Activated T-helper 2 cell treated with anti-CD3 and anti-CD28 coated beads, Interferon-gamma antibody, Interleukin-2, Interleukin-4, amounts not matched to agents 10 μg/mL and 5 μg/mL and 100 μg/mL, durations not matched to agents 14 hours and 24 hours and 36 hours (primary cell): ENCODE measurements at places on chromosomes 7 and 10. TPM values are rescaled to one million over a fixed set of nuclear protein-coding genes. Genes with fewer than 3 reads are reported as not detected.

OR2A1 gene
- total RNA-seq, result not detected in 2 replicates

OTUD1 gene
- 9.7 and 10.2 TPM in 2 replicates for total RNA-seq

- peaks cover 3% of the 10 kb centered on the region for H3K27me3 ChIP-seq
- peak within 1 kb of the TSS; percentile 79 for H3K27ac ChIP-seq
- peaks cover 12% of the 10 kb centered on the region for H3K36me3 ChIP-seq
- peak within 1 kb of the TSS; percentile 88 for H3K4me3 ChIP-seq
Observed at GRCh38 chr7:76302347-76303201, at the start of gene HSPB1. HSPB1 (plus strand) TSS chr7:76302673; CDS start chr7:76302713, 40 bp downstream.

- H3K27me3 ChIP-seq, result no peaks in the 10 kb centered on the region
- H3K27ac ChIP-seq, result no peak overlapping the region
- DNase-seq, result no peak
- peaks cover 5% of the 10 kb centered on the region for H3K36me3 ChIP-seq
- peaks cover 9% of the 10 kb centered on the region for H3K4me1 ChIP-seq
Observed at GRCh38 chr10:101824736-101825135, 6.5 kb upstream of the OGA start.

DNA sequence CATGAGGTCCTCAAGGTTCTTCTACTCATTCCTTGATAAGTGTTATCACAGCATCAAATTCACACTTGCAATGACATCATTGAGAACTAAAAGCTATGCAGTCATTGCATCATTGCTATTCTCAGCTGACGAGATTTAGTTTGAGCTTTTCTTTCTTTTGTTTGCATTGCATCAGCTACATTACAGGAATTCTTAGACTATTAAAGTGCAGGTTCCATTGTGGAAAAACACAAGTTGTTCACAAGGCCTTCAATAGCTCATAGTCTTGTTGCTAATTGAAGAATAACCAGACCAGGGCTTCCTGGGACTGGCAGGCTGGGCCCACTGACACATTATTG lies 139.3 kb downstream of the CXCL12 start:
- no peaks in the 10 kb centered on the region for H3K27me3 ChIP-seq
- no peak overlapping the region for H3K4me3 ChIP-seq
- no peak overlapping the region for H3K27ac ChIP-seq
- no peaks in the 10 kb centered on the region for H3K4me1 ChIP-seq

GRCh38 chr7:90520484-90520883 lies 51.0 kb downstream of the PTTG1IP2 start:
- H3K36me3 ChIP-seq, result no peaks in the 10 kb centered on the region
- H3K4me1 ChIP-seq, result no peaks in the 10 kb centered on the region
- no peak overlapping the region for H3K4me3 ChIP-seq
- H3K27me3 ChIP-seq, result peaks cover 3% of the 10 kb centered on the region

DNA sequence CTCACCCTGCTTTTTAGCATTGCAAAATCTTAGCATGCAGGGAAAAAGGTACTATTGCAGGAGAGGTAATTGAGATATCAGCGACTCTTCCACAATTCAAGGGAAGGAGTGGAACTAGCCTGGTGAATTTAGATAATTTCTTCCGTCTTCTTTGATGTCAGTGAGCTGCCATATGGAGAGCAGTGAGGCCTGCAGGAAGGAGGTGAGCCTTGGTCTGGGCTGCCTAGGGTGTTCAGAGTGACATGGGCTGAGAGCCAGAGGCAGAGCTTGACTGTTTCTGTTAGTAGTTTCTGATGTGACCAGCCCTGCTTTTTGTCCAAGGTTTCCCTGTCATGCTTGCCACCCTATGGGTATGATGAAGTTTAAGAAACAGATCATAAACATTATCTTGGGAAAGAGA lies 28.6 kb downstream of the KAT6B start:
- no peak for DNase-seq
- peak overlapping the region; percentile 65 for H3K27ac ChIP-seq
- H3K4me1 ChIP-seq, result peaks cover 25% of the 10 kb centered on the region
- H3K4me3 ChIP-seq, result peak overlapping the region; percentile 3
- no peaks in the 10 kb centered on the region for H3K27me3 ChIP-seq

DNA sequence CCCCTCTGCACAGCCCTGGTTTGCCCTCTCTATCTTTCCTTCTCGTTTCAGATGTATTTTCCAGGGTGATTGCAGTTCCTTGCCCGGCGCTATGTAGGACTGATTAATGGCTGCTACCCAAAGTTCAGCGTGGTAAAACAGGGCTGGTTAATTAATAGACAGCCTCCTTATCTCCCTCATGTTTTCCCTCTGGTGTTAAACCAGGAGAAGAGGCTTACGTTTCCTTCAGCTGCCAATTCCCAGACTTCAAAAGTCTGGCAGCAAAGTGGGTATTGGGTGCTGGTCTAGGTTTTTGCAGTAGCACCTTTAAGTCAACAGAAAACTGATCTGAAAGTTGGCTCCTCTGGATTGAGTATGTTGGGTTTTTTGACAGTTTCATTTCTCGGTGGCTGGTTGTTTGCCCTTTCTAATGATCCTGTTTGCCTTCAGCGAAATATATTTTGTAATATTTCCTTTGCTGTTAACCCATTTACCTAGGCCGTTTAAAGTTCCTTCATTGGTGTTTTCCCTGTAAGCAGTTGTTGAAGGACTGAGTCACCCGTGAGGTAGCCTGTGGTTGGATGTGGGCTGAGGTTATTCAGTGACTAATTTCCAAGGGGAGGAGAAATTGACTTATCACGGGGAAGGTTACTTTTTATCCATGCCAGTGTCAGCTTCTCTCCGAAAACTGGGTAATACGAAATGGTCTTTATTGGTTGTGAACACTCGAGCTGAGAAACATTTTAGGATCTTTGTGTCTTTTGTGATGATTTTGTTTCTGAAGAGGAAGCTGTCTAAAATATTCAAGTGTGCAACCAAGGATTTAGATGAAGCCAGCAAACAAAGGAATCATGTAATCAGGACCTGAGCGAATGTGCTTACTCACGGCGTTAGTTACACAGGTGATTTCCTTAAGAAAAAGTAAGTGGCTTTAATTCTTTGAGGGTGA lies 257.2 kb downstream of the KIAA1217 start:
- H3K27me3 ChIP-seq, result peaks cover 21% of the 10 kb centered on the region
- H3K4me3 ChIP-seq, result peak overlapping the region; percentile 19
- H3K4me1 ChIP-seq, result peaks cover 48% of the 10 kb centered on the region
- H3K27ac ChIP-seq, result peak overlapping the region; percentile 57
- no peaks in the 10 kb centered on the region for H3K36me3 ChIP-seq
- DNase-seq, result peak; percentile 31

- no peak overlapping the region for H3K27ac ChIP-seq
- peaks cover 5% of the 10 kb centered on the region for H3K4me1 ChIP-seq
- DNase-seq, result no peak
- H3K4me3 ChIP-seq, result peak overlapping the region; percentile 52
- peaks cover 20% of the 10 kb centered on the region for H3K27me3 ChIP-seq
Observed at GRCh38 chr10:13707156-13707881, 120.6 kb downstream of the PRPF18 start.

DNA sequence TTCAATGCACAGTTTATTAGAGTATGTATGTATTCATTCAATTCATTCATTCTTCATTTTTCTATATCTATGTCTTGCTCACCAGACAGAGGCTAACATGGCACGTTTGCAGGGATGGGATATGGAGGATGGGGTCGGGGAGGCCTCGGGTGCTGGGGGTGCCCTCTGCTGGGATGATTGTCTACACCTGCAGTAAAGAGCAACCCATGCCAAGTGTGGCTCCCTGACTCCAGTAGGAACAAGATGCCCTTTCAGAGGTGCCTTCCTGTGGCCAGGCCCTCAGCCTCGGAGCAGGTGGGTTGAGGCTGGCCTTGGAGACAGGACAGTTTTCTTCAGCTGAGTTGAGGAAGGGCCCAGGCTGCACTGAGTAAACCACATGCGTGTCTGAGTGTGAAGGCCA lies 157.2 kb downstream of the SH2D4B start:
- no peak overlapping the region for H3K4me3 ChIP-seq
- no peaks in the 10 kb centered on the region for H3K36me3 ChIP-seq

- H3K27ac ChIP-seq, result no peak overlapping the region
- H3K36me3 ChIP-seq, result no peaks in the 10 kb centered on the region
- H3K27me3 ChIP-seq, result peaks cover 1% of the 10 kb centered on the region
Observed at GRCh38 chr7:156389116-156389692, 251.4 kb upstream of the RNF32 start.

DNA sequence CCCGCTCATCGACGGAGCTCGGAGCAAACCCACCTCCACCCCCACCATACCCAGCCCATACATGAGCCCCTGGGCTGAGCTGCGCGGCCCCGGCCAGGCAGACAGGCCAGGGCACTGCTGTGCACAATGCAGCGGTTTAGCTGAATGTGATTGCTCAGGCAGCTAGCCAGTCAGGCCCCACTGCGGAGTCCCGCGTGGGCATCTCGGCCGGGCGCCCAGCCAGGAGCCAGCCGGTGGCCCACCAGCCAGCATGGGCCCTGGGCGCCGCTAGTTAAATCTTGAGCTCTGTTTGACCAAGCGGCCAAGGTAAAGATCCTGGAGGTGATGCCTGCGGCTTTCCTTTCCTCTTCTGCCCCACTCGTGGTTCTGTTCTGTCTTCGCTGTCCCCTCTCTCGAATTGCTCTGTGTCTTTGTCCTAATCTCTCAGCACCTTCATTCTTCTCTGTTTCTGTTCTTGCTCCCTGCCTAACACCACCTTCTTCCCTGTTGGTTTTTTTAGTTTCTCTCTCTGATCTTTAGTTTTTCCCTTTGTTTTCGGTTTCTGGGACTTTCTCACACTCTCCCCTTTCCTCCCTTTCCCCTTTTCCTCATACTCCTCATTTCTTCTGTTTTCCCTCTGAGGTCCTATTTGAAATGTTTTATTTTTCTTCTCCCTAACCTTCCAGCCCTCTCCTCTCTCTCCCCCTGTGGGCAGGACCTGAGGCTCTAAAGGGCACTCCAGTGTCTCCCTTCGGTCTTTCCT lies 6.6 kb downstream of the UFSP1 start:
- peaks cover 47% of the 10 kb centered on the region for H3K4me1 ChIP-seq
- DNase-seq, result no peak
- peaks cover 97% of the 10 kb centered on the region for H3K36me3 ChIP-seq
- no peak overlapping the region for H3K4me3 ChIP-seq

GRCh38 chr10:132186488-132187429 lies at the start of gene DPYSL4:
DPYSL4 (plus strand) TSS chr10:132186948; CDS start chr10:132187064, 116 bp downstream.
- peaks cover 36% of the 10 kb centered on the region for H3K27me3 ChIP-seq
- H3K27ac ChIP-seq, result no peak within 1 kb of the TSS
- no peaks in the 10 kb centered on the region for H3K4me1 ChIP-seq
- peak; percentile 14 for DNase-seq

DNA sequence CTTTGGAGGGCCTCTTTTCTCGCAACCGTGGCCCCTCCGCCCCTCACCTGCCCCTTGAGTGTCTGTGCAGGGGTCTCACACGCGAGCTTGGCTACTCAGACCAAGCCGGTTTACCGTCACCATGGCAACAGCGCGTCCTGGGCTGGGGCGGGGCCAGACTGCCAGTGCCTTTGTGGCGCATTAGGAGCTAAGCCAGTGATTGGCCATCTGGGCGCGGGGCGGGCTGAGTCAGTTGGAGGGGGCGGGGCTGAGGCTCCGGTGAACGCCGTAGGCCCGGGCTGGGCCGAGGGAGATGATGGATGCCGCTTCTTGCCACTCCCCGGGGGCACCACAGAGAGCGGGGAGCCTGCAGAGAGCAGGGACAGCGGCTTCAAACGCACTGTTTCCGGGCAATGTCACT lies 48.7 kb upstream of the FXYD4 start:
- no peak overlapping the region for H3K27ac ChIP-seq
- peaks cover 31% of the 10 kb centered on the region for H3K4me1 ChIP-seq
- peaks cover 4% of the 10 kb centered on the region for H3K27me3 ChIP-seq
- H3K36me3 ChIP-seq, result no peaks in the 10 kb centered on the region
- H3K4me3 ChIP-seq, result no peak overlapping the region
- DNase-seq, result peak; percentile 87

DNA sequence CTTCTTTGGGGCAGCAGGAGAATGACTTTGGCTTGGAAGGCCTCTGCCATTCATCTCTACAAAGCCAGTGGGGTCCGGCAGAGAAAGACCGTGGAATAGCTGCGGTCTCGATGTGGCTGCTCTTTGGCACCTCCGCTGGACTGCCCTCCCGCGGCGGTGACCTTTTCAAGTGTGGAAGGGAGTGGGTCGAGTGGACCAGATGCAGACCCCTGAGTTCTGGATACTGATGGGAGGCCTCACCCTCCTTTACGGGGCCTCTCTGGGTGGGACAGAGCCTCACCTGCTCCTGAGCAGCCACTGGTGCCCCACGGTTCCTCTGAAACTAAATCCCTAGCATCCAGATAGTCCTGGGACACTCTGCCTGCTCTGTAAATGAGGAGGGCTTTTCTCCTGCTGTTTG lies 113.1 kb downstream of the NT5C2 start:
- H3K36me3 ChIP-seq, result peaks cover 3% of the 10 kb centered on the region
- no peak overlapping the region for H3K27ac ChIP-seq
- H3K27me3 ChIP-seq, result no peaks in the 10 kb centered on the region
- no peaks in the 10 kb centered on the region for H3K4me1 ChIP-seq
- no peak for DNase-seq
- no peak overlapping the region for H3K4me3 ChIP-seq
